ENCODE measurements at places on chromosomes 16 and 17.

DNA sequence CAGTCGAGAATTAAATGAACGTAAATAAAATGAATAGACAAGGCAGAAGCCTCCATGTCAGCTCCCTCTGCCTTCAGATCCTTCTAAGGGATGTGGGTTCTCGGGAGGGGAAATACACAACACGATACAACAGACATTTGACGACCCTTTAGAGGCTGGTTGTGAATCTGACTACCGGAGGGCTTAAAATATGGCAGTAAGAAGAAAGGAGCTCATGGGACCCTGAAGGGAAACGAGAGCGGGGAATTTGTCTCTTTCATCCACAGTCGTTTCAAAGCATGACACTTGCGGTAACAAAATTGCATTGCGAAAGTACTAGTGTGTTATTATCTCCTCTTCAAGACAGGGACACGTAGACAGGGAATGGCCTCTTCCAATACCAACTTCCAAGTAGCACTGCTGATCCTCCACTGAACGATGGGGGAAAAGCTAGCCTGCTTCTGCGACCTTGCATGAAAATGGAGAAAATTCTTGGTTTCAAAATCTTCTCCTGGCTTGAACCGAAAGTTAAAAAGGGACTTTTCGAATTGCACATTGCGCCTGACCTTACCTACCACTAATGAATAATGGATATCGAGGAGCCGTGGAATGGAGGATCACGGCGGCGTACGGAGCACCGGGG, 1.2 kb upstream of the TNRC6C start:
- DNase-seq: no peak

DNA sequence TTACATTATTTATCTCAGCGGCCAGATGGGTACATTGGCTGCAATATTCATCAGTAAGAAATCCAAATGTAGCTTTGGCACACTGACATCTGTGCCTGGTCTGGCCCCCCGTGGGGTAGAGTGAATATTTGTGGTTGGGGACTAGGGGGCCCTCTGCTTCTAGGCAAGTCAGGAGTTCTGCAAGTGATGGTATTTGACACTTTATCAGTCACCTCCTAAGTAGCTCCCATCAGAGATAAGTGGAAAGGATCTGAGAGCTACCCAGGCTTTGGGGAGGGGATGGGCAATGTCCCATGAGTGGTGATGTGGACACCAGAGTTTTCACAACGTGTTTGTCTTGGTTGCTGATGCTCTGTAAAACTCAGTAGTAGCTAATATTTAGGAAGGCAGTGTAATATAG, 609.9 kb upstream of the RBFOX1 start:
- no peak for DNase-seq

GRCh38 chr17:8152112-8152775, at the start of gene PER1:
Gene PER1 (minus strand): TSS chr17:8152404. CDS start chr17:8150706, 1,698 bp downstream.
- peak; percentile 22 for DNase-seq

DNA sequence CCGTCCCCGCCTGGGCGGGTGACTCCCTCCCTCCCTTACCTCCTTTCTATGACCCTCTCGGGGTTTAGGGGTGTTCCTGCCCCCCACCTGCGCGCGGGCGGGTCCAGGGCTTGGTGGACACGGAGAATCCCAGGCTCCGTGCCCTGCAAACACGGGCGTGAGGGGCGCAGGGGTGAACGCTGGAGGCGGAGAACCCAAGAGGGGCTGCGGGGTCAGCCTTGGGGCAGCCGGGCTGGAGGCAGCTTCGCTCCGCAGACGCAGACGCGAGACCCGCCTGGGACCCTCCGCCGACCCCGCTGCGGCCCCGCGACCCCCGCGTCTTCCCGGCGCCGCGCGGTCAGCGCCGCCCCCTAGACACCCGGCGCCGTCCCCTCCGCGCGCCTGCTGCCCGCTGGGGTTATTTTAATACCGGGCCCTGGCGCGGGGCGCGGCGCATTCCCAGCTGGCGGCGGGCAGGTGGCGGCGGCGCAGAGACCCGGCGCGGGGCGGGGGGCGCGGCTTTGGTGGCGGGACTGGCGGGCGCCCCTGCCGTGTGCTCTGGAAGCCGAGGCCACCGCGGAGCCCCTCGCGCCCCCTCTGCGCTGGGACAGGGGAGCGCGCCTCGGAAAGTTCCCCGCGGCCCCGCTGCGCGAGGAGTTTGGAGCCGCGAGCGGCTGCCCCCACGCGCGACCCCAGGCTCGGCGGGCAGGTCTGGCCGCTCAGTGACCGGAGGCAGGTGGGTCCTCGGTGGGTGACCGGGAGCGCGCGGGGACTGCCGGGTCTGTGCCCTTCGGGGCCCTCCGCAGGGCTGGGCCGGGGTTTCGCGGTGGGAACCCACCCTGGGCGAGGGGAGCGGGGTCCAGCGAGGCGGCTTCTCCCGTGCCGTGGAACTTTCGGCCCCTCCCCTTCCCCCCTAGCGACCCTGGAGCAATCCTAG, at the start of gene UTS2R:
Gene UTS2R, plus strand, starts transcription at position 433 of the 916 bp plus-strand sequence. CDS start 2,560 bp downstream, outside the sequence.
- no peak for DNase-seq

- no peak for DNase-seq
Observed at GRCh38 chr17:50541402-50541715, 5.6 kb upstream of the SPATA20 start.

GRCh38 chr17:41681776-41682175, 6.9 kb upstream of the EIF1 start:
- DNase-seq: no peak

DNA sequence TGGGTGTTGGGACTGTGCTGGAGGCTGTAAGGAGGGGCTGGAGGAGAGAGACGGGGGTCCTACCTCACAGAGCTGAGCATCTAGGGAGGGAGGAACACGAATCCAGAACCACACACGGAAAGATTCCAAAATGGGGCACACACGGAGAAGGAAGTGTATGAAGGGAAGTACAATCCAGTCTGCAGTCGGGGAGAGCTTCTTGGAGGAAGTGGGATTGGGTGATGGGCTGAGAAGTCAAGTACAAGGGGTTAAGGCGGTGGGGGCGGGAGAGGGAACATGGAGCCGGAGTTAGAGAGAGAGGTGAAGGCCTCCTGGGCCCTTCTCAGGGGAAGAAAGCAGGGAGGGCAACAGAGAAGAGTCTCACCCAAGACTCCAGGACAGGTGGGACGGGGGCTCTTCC, 107.5 kb upstream of the CREBBP start:
- no peak for DNase-seq

- peak; percentile 5 for DNase-seq
Observed at GRCh38 chr17:17236295-17237025, 508 bp downstream of the FLCN start.
